ENCODE measurements at places on chromosomes 2 and 18.

DNA sequence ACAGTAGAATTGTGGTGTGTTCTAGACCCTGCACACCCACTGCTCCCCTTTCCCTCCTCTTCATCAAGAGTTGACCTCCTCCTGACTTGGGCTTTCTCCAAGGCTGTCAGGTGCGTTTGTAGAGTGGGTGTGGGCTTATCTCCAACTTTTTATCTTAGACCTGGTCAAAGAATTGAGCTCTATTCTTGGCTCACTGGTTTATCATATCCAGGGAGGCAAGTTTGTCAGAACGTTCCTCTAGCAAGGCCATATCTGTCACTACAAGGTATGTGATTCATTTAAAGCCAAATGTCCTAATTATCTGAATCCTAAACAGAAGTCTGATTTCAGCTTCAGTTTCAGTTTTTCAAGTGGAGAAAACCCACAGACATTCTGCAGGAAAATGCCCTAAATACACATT lies 117.1 kb upstream of the MGAT5 start:
- no peak for DNase-seq

GRCh38 chr2:198135481-198135934 lies 331.1 kb downstream of the PLCL1 start:
- DNase-seq = no peak

DNA sequence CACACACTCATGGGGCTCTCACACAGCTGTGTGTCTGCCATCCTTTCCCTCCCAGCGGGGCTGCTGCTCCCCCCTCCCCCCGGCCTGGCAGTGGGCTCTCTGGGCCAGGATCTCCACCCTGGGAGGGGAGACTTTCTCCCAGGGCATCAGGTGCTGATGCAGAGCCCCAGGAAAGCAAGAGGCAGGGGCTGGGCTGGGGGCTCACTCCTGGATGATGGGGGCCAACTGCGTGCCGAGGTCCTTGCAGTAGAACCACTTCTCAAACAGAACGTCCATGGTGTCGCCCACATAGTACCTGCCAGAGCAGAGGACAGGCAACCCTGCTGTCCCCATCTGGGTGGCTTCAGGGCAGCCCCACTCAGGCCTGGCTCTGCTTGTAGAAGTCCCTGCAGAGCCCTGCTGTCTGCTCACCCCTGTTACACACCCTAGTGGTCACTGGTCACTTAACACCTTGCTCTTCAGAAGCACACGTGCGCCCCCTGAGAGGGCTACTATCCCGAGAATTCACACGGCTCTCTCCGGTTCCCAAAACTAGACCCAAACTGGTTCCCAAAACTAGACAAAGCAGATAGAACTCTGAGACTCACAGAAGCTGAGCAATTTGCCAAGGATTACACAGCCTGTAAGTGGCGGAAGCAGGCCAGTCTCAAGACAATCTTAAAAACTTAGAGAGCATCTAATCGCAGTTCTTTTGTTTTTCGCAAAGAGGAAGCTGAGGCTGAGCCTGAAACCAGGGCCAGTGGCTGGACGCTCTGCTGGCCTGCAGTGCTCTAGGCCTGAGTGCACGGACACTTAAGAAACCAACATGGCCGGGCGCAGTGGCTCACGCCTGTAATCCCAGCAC lies 6.6 kb upstream of the OXER1 start:
- DNase-seq = no peak

DNA sequence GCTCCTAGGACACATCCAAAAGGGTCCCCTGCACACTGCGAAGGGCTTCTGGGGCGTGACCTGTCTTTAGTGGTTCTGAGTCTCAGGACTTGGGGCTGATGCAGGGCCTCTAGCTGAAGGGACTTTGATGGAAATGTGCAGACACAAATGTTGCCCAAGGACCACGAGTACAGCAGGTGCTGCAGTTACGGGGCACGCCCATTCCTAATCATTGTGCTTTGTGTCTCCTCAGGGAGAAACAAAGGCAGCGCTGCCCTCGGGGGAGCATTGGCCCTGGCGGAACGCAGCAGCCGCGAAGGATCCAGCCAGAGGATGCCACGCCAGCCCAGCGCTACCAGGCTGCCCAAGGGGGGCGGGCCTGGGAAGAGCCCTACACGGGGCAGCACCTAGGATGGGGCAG lies 8.0 kb downstream of the TUBA3E start:
- DNase-seq = no peak

DNA sequence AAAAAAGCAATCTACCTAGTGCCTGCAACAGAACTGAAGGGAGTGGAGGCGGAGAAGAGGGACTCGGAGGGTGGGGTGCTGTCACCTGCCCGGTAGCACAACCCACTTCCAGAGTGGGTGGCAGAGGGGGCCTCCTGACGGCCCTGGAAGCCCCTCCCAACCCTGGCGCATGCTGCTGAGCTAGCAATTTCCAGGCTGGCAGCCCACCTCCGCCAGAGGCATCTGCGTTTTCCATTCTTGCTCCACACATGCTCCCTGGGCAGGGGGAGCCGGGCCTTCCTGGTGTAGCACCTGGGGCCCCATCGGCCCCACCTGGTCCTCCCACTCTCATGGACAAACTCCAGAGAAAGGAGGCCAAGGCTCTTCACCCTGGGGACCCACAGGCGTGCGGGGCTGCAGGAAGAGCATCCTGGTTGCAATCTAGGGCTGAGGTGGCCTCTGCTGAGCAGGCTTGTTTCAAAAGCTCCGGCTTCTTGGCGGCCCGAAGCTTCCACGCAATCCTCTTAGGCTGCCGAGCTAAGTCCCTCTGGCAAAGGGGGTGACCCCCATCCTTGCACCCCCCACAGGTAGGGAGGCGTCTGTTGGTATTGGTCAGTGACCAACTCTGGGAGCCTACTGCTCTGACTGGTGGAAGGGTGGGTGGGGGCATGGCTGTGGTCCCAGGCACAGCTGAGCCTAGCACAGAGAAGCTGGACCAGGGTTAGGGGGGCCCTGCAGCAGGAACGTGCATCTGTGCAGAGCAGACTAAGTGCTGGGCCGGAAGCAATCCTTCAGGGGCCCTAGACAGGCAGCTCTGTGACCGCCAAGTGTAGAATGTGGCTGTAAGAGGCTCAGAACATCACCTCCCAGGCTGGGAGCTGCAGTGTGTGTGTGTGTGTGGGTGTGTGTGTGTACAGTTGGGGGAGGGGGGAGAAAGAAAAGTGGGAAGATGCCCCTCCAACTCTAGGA lies 2.6 kb downstream of the HS6ST1 start:
- DNase-seq = peak; percentile 82

GRCh38 chr18:22273101-22274039 lies 104.0 kb downstream of the GATA6 start:
- DNase-seq = no peak

- no peak for DNase-seq
Observed at GRCh38 chr2:80326214-80326613, 21.7 kb upstream of the LRRTM1 start.
